ENCODE measurements at places on chromosomes 13 and 19.

DNA sequence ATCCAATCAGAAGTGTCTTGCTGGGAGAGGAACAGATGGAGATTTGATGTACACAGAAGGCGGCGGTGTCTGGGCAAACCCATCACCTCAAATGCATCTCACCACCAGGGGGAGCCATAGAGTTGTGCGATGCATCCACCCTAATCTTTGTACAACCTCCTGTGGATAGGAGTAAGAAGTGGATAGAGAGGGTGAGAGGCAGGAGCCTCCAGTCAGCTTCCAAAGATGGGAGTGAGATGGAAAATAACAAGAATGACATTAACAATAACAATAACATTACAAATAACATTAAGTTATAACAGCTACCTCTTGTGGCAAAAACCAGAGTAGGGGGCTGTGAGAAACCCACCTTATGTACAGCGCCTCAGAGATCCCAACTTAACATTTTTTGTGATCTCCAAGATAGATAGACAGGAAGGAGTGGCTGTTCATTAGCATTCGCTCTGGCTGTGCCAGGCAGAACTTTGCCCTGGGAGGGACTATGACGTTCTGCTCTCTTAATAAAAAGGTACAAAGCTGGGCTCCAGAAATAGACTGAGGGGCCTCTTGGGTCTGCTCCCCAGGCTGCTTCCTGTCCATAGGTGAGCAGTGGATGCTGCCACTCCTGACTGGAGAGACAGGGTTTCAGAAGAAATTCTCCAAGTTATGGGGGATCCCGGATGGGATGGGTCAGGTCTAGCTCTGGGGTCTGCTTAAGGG, 5.2 kb upstream of the CEACAM18 start:
- DNase-seq: peak; percentile 36

- DNase-seq: peak; percentile 23
These were observed 654 bp downstream of the STAP2 start for GRCh38 chr19:4337906-4338440.

DNA sequence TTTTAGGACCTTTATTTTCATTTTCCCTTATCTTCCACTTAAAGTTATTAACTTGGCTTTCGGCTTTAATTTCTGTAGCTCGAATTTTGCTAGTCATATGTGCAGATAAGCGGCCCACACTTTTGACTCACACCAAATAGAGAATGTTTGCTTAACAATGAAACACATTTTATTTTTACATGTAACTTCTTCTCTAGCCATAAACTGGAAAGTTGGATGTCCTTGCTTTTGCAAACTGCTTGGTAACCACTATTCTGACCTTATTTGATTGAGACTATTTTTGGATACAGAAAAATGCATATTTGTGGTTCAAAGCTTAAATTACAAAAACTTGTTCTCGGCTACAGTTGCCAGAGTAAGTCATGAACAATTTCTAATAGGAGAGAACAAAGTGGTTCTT, 600.0 kb downstream of the KCTD12 start:
- no peak for DNase-seq

GRCh38 chr13:67416047-67416925, 186.2 kb upstream of the PCDH9 start:
- no peak for DNase-seq

DNA sequence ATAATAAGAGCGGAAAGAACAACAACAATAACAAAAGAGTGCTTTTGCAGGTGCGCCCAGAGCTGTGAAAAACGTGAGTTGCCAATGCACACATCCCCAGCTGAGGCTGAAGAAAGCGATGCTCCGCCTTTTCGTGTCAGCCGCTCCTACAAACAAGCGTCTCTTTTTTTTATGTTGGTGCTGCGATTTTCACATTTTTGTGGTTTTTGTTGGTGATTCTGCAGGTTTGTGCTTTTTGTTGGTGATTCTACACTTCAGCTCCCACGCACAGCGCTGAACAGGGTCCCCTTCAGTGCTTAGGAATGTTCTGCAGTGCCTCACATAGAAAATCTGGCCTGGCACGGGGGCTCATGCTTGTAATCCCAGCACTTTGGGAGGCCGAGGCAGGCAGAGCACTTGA, 7.3 kb upstream of the SBK3 start:
- DNase-seq: peak; percentile 58

DNA sequence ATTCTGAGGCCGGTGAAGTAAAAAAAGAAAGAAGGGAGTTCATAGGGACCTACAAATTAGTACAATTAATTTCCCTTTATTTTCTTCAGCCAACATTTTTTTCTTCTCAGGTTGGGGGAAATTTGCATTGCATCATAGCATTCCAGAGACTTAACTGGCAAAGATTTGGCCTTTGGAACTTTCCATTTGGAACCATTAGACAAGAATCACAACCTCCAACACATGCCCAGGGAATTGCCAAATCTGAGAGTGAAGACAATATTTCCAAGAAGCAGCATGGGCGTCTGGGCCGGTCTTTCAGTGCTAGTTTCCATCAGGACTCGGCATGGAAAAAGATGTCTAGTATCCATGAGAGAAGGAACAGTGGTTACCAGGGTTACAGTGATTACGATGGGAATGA, 6.4 kb upstream of the ERCC5 start:
- no peak for DNase-seq

- DNase-seq: no peak
These were observed 5.4 kb downstream of the MADCAM1 start for GRCh38 chr19:501646-502045.

- DNase-seq: peak; percentile 33
These were observed 87.7 kb downstream of the DOCK9 start for GRCh38 chr13:98890186-98890585.

DNA sequence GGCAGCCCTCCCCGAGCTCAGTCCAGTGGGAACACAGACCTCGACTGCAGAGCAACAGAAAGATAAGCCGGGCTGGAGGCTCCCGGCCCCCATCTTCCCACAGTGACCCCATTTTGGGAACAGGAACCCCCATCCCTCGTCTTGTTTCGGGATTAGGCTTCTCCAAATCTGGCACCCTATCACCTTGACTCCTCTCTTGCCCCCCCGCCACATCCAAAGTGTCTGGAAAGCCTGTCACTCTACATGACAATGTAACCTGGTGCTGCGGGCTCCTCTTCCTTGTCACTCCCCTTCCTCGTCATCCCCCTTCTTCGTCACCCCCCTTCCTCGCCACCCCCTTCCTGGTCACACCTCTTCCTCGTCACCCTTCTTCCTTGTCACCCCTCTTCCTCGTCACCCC, 10.1 kb downstream of the PAK4 start:
- no peak for DNase-seq

DNA sequence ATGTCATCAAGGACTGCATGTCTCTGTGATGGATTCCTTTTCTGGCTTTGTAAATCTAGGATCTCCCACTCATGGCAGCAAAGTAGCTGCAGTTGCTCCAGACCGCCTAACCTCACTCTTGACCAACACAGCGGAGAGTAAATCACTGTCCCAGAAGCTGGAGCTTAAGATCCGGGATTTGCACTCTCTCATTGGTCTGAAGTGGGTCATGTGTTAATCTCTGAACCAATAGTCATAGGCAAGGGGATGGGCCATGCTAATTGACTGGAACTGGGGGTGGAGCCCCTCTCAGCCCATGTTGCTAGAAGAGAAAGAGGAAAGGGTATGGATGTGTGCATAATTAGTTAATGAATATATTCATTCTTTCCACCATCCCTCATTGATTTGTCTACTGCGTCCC, 34.0 kb downstream of the VAV1 start:
- no peak for DNase-seq

GRCh38 chr19:27779954-27780353, 1433.0 kb downstream of the UQCRFS1 start:
- no peak for DNase-seq

- peak; percentile 86 for DNase-seq
These were observed 4.0 kb downstream of the PIK3R2 start for GRCh38 chr19:18156841-18157464.

DNA sequence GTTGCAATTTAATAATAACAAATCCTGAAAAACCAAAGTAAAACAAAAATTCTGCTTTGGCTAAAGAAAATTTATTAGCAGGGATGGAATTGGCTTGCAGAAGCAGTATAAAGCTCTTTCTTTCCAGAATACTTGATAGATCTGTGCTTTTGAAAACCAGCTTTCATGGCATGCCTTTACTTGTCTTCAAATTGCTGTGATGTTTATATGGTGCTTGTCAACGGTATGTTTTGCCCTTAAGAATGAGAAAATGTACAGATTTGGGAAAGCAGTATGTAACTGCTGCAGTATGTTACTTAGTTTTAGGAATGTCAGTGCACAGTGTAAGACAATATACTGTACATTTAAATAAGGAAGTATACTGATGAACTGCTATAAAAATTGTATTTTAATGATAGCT, 120.8 kb upstream of the PCDH20 start:
- DNase-seq: no peak

DNA sequence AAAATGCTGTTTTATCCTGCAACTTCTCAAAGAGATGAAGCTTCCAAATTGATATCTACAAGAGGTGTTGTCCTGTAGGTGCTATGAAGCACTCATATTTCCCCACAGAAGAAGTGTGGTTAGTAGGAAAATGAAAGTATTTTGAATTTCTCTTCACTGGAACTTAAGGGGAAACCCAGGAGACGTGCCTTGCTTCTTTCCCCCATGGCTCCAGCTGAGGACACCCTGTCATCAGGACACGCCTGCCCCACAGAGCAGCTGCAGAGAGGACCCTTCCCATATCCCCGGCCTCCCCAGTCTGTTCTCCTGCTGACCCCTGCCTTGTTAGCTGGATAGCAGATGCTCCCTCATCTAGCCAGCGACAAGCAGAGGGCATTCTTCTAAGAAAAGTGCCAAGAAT, 371.3 kb downstream of the COG6 start:
- DNase-seq: no peak

DNA sequence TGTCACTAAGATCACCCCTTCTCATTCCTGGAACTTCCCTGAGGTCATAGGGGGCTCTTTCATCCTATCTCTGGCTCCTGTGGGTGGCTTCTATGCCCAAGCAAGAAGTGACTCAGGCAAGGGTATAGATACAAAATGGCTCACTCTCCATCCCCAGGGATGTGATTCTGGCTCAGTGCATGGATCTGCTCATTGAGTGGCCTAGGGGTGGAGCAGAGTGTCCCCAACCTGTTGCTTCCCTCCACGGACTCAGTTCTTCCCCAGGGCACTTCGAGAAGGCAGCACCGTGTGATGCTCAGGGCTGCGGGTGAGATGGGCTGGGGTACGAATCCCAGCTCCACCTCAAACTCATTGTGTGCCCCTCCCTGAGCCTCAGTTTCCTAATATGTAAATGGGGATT, 136.4 kb downstream of the PTPRS start:
- DNase-seq: no peak

GRCh38 chr19:47798904-47799266, 5.5 kb downstream of the TPRX1 start:
- DNase-seq: no peak

GRCh38 chr19:40642757-40643305, 41.7 kb downstream of the LTBP4 start:
- DNase-seq: no peak

All from kidney glomerular epithelial cell (primary cell).